Thoracic aorta (tissue), 2 donors: ENCODE measurements at places on chromosomes 1 and 21. TPM values are rescaled to one million over a fixed set of nuclear protein-coding genes. Genes with fewer than 3 reads are reported as not detected.

The EFNA1 gene
- total RNA-seq, result 4.6 TPM

- DNase-seq, result no peak
Measured at GRCh38 chr1:32394890-32395432, 720 bp upstream of the BSDC1 start.

- no peak for DNase-seq
Measured at GRCh38 chr1:232489256-232489655, 140.7 kb downstream of the SIPA1L2 start.

- no peak for DNase-seq
Measured at GRCh38 chr1:246511203-246511602, 4.1 kb upstream of the SMYD3 start.

DNA sequence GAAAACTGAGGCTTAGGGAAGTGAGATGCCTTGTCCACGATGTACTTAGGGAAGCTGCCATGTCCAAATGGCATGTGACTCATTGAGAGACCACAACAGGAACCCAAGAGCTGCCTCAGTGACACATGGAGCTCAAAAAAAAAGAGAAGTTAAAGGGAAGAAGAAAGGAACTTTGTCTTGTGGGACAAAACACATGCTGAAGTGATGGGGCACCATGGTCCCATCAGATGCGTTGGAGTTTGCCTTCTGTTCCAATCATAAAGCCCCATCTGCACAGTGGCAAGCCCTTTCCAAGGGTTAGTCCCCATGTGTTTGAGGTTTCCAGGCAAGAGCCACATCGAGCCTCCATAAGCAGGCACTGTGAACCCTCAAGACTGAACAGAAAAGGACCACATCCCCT lies 8.0 kb downstream of the MED8 start:
- no peak for DNase-seq

The PM20D1 gene
- not detected for total RNA-seq

- DNase-seq, result no peak
Measured at GRCh38 chr1:204929487-204930154, 59.0 kb downstream of the NFASC start.

The KRTAP26-1 gene
- total RNA-seq, result not detected

DNA sequence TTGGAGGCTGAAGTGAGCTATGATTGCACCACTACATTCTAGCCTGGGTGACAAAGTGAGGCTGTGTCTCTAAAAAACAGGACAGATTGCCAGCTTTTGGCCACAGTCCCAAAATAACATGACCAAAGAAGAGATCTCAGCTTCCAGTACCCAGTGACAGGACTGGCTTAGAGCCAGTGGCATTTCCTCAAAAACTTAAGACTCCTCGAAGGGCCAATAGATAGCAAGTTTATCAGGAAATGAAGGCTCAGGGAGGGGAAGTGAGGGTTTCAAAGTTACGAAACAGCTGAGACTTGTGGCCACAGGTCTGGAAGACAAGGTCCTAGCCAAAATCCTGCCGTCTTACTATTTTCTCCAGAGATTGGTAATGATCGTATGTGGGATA lies 6.3 kb upstream of the TMEM39B start:
- DNase-seq, result peak; percentile 88

GRCh38 chr1:23426828-23427227 lies 2.3 kb upstream of the TCEA3 start:
- DNase-seq, result no peak

DNA sequence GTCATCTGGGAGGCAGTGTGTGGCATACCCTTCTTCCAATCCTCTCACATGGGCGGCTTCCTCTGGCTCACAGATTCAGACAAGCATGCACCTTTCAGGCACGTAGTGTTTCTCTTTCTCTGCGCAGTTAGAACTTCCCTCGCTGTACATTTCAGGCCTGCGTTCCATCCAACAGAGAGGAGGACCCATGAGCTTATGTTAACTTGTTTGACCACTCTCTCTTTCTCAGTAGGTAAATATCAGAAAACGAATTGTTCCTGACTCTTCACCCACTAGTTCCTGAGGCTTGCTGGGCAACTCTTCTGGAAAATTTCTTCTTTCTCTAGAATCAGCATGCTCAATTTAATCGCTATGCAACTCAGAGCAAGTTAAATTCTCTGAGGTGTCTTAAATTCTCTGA lies 85.5 kb downstream of the DDX20 start:
- DNase-seq, result no peak

DNA sequence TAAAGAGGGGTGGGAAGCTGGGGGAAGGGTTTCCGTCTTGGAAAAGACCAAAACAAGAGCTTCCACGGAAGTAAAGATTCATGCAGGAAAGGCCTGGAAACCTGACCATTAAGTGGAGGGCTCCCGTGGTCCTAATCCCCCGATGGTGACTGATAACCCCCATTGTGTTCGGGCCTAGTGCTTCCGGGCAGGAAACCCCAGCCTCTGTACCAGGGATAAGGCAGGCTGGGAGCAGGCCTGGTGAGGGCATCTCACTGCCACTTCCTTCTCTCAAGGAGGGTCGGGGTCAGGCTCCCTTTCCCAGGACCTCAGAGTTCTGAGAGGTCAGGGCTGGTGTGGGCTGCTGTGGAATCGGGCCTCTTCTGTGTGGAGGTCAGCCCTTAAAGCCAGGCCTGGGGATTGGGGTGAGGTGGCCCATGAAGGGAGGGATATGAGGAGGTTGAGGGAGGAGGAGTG lies 136.9 kb downstream of the CDC7 start:
- DNase-seq, result no peak

DNA sequence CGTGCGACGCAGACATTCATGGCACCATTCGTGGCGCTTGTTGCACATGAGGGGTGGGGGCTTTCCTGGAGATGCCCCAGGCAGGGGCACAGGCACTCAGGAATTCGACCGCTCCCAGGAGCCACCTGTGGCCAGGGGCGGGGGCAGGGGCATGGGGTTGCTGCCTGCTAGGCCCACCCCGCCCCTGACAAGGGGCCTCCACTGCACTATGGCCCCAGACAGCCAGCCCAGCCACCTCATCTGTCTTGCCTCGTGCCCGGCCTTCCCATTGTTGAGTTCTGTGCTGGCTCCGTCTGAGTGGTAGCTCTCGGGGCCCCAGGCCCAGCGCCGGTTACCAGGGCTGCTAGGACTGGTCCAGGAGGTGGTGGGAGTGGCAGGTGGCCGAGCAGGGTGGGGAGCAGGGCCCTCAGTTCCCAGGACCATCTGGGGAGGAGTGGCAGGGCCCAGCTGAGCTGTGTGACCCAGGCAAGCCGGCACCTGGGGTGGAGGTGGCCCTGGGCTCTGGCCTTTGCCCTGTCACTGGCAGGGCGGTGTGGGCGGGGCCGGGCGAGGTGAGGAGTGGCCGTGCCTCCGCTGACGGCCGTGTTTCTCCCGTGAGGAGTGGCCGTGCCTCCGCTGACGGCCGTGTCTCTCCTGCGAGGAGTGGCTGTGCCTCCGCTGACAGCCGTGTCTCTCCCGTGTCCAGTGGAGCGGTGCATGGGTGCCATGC lies 1.9 kb downstream of the PLCH2 start:
- DNase-seq, result no peak

DNA sequence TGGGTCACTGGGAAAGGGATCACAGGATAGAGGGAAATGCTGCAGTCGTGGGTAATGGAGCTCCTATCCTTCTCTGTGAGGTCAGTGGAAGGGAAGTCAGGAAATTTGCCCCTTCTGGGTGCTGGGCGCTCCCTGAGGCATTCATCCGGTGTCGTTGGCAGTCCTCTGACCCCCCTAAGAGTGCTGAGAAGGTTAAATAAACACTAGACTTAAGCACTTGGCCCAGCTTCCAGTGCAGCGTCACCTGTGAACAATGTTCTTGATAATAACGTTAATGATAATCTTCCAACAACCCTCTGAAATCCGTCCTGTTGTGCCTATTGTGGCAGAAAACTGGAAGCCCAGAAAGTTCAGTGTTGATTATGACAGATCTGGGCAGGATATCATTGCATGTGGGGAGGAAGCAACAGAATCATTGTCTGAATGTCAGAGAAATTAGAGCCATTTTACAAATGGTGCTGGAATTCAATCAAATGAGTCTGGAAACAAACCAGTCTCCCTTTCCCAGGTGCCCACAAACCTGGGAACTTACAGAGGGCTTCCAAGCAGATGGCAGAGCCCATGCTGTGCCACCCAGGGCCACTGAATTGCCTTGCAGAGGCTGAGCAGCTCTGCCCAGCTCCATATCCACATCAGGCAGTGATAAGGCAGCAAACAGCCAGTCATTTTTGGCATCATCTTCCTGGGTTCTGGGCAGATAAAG lies 216.8 kb downstream of the KAZN start:
- no peak for DNase-seq

GRCh38 chr1:99674115-99675064 lies 28.5 kb downstream of the PALMD start:
- no peak for DNase-seq

GRCh38 chr1:14896381-14897079 lies 257.0 kb upstream of the TMEM51 start:
- DNase-seq, result no peak

- DNase-seq, result no peak
Measured at GRCh38 chr1:158048371-158049067, 55.1 kb downstream of the KIRREL1 start.

DNA sequence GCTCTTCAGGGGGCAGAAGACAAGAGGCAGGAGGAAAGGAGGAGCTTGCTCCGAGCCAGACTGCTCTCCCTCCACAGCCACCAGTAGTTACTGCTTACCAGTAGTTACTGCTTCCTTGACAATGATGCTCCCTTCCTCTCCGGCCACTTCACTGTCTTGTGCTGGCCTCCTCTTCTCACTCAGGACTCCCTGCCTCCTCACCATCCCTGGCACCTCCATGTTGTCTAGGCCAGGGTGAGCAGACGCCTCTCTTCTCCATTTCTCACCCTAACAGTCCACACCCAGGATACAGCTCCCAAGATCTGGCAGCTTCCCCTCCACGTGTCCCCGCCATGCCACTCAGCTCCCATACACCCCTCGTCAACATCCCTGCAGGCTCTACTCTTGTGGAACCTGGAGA lies 82.4 kb upstream of the TLR5 start:
- no peak for DNase-seq

DNA sequence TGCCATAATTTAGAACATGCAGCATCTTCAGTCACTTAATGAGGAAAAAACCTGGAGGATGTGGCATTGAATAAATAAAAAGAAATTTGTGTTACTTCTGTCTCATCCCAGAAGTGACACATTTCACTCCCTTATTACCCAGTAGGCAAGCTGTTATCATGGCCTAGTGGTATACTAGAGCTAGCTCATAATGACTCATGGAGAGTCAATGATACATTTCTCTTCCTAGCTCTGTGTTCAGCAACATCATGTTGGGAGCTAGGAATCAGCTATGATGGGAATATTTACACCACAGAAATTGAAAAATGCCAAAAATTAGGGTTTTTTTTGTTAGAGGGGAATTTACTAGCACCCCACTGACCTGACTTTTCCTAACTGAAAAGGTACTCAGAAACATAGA lies 182.7 kb downstream of the HMCN1 start:
- no peak for DNase-seq
